Effector CD8-positive, alpha-beta T cell (primary cell): ENCODE measurements at places on chromosomes 7 and 10.

DNA sequence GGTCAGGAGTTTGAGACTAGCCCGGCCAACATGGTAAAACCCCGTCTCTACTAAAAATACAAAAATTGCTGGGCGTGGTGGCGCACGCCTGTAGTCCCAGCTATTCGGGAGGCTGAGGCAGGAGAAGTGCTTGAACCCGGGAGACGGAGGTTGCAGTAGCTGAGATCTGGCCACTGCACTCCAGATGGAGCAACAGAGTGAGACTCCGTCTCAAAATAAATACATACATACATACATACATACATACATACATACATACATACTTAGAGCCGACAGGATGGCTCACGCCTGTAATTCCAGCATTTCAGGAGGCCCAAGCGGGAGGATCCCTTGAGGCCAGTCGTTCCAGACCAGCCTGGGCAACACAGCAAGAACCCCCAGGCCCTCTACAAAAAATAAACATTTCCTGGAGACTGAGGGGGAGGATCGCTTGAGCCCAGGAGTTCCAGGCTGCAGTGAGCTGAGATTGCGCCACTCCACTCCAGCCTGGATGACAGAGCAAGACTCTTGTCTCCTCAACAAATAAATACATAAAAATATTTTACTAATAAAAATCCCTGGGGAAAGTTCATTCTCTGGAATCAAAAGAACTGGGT is 90.9 kb upstream of the TNRC18 start:
- no peak for DNase-seq

- DNase-seq, result no peak
These were observed 79.7 kb upstream of the KCNMA1 start for GRCh38 chr10:77717336-77717735.

DNA sequence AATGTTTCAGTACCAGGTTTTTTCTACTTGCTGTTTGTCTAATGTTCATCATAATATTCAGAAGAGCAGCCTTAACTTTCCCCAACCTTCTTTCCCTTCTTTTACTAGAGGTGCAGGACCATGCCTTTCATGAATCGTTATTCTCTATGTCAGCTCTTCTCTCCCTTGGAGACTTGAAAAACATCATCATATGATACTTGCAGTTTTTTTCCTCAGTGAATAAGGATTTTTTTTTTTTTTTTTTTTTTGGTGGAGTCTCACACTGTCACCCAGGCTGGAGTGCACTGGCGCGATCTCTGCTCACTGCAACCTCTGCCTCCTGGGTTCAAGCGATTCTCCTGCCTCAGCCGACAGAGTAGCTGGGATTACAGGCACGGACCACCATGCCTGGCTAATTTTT is 30.1 kb downstream of the SMNDC1 start:
- no peak for DNase-seq

GRCh38 chr7:101823096-101823495 is 5.7 kb downstream of the CUX1 start:
- no peak for DNase-seq

GRCh38 chr10:115118346-115118745 is 25.2 kb downstream of the ATRNL1 start:
- no peak for DNase-seq

DNA sequence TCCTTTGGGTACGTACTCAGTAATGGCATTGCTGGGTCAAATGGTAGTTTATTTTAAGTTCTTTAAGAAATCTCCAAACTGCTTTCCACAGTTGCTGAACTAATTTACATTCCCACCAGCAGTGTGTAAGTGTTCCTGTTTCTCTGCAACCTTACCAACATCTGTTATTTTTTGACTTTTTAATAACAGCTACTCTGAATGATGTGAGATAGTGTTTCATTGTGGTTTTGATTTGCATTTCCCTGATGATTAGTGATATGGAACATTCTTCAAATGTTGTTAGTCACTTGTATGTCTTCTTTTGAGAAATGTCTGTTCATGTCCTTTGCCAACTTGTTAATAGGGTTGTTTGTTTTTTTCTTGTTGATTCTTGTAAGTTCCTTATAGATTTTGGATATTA is 558.9 kb downstream of the SH2D4B start:
- DNase-seq, result no peak
